ENCODE measurements at places on chromosomes 12 and 14.
A peak's percentile ranks its signal among the peaks of the same experiment; 100 is the strongest.

GRCh38 chr14:61037215-61037614 is 56.2 kb downstream of the SLC38A6 start:
- no peak for DNase-seq

GRCh38 chr12:4217091-4217490 is 56.5 kb upstream of the CCND2 start:
- DNase-seq = peak; percentile 16

GRCh38 chr14:92473261-92473968 is 40.2 kb upstream of the RIN3 start:
- no peak for DNase-seq

DNA sequence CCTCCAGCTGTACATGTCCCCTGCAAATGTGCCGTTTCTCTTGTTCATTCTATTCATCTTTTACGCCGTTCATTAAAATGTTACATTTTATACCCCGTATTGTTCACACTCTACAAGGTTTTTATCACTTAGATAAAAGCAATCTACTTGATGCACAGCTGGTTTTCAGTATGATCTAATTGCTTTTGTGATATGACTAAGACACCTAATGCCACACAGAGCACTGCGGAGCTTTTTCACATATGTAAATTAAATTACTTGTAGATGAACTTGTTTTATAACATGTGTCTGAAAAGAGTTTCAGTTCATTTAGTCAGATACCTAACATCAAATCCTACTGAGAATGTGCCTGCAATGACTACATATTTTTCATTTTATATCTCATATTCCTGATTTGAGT is 40.9 kb upstream of the RERGL start:
- no peak for DNase-seq

DNA sequence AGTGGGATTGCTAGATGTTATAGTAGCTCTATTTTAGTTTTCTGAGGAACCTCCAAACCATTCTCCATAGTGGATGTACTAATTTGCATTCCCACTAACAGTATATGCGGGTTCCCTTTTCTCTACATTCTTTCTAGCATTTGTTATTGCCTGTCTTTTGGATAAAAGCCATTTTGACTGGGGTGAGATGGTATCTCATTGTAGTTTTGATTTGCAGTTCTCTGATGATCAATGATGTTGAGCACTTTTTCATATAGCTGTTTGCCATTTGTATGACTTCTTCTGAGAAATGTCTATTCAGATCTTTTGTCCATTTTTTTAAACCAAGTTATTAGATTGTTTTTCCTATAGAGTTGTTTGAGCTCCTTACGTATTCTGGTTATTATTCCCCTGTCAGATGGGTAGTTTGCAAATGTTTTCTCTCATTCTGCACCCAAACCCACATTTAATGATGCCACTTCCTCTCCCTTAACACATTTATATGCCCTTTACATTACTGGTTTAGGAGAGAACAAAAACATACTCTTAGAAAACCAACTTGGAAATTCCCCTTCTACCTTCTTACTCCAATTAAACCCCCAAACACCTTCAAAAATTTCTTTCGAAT is 48.2 kb downstream of the NELL2 start:
- DNase-seq = peak; percentile 70

- DNase-seq = no peak
Observed at GRCh38 chr12:131202592-131203378, 249.1 kb downstream of the ADGRD1 start.

DNA sequence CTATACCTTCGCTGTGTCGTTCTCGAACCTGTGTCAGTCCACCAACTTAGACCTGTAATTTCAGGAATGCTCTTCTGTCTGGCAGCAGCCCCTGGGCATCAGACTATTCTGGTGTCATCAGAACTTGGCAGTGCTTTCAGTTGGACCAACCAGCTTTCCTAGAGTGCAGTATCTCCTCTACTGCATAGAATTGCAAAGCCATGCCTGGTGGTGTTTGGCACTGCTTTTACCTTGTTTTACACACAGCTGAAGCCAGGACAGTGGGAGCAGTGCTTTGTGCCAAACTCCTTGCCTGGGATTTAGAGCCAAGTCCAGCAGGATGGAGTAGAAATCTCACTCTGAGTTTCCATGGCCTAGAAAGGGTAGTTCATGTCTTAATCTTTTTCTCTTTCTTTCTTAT is 1.5 kb downstream of the FLVCR2 start:
- no peak for DNase-seq

DNA sequence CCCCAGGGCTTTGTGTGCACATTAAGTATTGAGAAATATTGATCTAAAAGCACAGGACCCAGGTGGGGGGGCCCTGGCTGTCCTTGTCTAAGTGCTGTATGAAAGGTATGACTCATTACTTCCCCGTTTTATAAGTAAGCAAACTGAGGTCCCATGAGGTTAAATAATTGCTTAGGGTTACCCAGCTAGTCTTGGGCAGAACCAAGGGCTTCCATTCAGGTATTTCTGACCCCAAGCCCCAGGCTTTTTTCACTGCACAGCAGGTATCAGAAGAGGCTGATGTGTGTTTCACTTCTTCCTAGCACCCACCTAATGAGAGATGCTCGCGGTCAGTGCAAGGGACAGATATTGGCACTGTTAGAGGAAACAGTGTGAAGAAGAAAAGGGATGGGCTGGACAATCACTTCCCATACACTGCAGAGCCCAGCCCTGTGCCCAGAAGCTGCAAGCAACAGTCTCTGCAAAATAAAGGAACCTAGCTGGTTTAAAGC is 4.7 kb upstream of the TC2N start:
- DNase-seq = peak; percentile 42

Measured in CD4-positive, alpha-beta T cell treated with Interleukin-12 subunit alpha and Interleukin-12 subunit beta, for 1 hour (primary cell).